Head of caudate nucleus (tissue), 42 donors: ENCODE measurements at places on chromosomes 1 and 21.

- DNase-seq, result no peak
Observed at GRCh38 chr1:36951292-36951750, 83.0 kb downstream of the GRIK3 start.

- DNase-seq, result no peak
Observed at GRCh38 chr1:28280977-28281381, 21.7 kb downstream of the SESN2 start.

- no peak for DNase-seq
Observed at GRCh38 chr21:38289705-38290485, 33.1 kb downstream of the KCNJ15 start.

GRCh38 chr1:18464665-18465050, 16.1 kb upstream of the KLHDC7A start:
- peak; percentile 29 for DNase-seq

- no peak for DNase-seq
Observed at GRCh38 chr1:51919684-51920083, 41.2 kb upstream of the NRDC start.

GRCh38 chr1:21099034-21099868, 77.4 kb downstream of the EIF4G3 start:
- DNase-seq, result no peak
